Stimulated activated CD8-positive, alpha-beta memory T cell treated with anti-CD3 and anti-CD28 coated beads, Interleukin-4, amount 100 ng/mL, for 1 hour (primary cell): ENCODE measurements at places on chromosomes 4 and X.

DNA sequence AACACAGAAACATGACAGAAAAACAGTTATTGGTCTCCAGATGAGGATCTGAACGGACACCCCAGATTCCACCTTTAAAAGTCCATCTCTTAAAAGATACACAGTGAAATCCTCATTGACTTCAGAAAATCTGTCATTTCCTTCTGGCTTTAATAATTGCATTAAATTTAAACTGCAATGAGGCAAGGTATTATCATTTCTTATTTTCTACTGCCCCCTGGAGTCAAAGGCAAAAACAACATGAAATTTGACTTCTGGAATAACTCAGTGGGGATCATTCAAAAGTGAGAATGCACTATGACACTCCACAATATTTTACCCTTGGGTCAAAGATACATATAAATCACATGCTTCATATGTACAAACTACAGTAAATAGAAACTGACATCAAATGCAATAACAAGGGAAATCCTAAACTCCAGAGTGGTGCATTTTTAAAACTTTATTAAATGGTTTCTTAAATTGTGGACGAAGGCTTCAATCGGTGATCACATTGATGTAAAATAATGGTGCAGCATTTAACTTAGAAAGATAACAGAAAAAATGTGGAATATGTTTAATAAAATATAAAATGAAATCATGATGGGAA lies 56.4 kb upstream of the SPANXN1 start:
- DNase-seq = no peak

DNA sequence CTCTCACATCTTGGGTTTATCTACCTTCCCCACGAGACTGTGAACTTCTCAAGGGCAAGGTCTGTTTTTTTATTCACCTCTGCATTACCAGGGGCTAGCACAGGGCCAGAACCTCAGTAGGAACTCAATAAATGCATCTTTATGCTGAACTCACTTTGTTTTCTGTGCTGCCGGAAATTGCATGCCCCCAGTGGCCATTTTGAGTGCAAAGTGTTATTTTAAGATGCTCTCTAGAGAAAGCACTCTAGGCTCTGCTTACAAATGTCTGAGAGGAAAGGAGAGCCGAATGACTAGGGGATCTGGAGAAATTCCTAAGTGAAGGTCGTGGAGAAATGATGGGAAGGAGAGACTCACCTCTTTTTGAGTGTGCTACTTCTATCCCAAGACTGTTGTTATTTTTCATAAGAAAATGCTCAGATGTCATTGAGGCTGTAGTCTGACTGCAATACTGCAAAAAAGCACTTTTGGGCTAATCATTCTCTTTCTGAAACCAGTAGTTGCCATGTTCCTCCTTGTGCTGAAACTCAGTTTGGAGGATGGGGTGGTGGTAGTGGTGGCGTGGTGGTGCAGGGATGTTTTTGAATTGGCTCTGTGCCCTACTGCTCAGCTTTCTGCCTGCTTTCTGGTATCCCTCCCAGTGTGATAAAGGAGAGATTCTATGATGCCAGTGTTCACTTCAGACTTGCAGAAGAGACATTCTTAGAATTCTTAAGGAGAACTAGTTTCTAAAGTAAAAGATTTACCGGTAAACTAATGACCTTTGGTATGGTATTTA lies 41.3 kb downstream of the DOCK11 start:
- peak; percentile 15 for DNase-seq

GRCh38 chrX:16975233-16975632 lies 28.8 kb downstream of the REPS2 start:
- no peak for DNase-seq

- no peak for DNase-seq
Observed at GRCh38 chr4:30996841-30997240, 276.7 kb downstream of the PCDH7 start.

DNA sequence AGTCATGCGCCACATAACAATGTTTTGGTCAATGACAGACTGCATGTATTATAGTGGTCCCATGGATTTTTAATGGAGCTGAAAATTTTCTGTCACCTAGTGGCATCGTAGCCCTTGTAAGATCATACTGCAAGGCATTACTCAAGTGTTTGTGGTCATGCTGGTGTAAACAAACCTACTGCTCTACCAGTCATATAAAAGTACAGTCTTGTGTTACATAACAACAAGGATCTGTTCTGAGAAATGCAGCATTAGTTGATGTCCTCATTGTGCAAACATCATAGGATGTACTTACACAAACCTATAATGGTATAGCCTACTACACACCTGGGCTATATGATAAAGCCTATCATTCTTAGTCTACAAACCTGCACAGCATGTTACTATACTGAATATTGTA lies 34.6 kb downstream of the COX18 start:
- DNase-seq = no peak

- no peak for DNase-seq
Observed at GRCh38 chr4:165364452-165365080, 14.2 kb upstream of the CPE start.

DNA sequence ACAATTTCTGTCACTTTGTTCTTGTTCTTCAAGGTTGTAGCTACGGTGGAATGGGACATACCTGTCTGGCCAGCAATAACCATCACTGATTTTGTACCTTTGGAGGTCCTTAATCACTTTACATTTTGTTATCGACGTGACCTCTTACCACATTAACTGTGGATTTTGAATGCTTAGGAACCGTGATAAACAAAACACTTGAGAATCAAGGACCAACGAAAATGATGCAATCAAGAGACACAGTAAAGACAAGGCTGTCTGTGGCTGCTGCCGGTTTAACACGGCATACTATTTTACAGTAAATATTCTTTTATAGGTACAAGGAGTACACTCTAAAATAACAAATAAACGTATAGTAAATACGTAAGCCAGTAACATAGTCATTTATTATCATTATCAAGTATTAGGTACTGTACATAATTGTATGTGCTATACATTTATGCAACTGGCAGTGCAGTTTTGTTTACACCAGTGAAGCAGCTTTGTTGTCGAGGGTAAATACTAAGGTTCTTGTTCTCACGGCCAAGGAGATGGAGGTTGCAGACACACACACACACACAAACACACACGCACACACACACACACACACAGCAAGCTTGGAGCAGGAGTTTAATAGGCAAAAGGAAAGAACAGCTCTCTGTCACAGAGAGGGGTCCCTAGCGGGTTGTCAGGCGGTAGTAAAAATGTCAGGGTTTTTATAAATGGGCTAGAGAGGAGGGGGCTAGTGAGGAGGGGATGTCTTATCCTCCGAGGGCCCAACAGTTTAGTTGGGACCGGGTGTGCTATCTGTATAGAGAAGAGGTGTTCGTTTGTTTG lies 194.7 kb upstream of the CXorf51B start:
- DNase-seq = no peak

- no peak for DNase-seq
Observed at GRCh38 chr4:150385606-150386005, 196.3 kb upstream of the MAB21L2 start.

DNA sequence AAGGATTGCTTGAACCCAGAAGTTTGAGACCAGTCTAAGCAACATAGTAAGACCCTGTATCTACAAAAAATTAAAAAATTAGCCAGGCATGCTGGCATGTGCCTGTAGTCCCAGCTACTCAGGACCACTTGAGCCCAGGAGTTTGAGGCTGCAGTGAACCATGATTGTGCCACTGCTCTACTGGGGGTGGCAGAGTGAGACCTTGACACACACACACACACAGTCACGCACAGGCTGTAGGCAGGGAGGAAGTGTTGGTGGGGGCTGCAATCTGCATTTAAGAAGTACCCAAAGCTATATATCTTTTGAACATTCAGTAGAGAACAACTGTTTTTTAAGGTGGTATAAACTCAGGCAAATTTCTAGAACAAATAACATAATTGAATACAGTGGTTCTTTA lies 7.2 kb downstream of the SCRG1 start:
- no peak for DNase-seq

- no peak for DNase-seq
Observed at GRCh38 chr4:73068491-73069337, 802 bp downstream of the COX18 start.

DNA sequence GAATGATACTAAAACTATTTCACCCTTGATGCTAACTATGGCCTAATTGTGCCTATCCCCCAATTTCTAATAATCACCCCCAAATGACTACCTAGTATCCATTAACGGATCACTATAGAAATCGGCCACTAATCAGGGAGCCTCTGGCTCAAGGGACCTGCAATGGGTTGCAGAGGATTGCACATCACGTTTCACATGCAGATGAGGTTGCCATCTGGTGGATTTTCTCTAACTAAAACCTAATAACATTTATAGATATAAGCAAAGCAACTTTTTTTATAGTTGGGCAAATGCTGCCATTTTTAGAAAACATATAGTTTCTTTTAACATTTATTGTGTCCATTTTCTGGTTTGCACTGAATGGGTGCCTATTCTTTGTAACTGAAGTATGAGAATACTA lies 28.3 kb upstream of the ALG13 start:
- DNase-seq = no peak

DNA sequence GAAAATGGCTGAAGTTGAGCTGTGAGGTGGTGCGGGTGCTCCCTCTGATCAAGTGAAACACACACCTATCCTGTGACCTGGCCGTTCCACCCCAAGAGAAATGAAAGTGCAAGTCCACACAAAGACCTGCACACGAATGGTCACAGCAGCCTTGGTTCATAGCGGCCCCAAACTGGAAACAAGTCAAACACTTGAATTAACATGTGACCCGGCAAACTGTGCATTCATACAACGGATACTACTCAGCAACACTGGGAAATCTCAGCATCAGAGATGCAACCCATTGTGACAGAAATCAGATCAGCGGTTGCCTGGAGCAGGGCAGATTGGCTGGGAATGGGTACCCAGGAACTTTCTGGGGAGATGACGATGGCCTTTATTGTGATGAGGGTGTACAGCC lies 7.6 kb downstream of the G6PD start:
- DNase-seq = no peak

- no peak for DNase-seq
Observed at GRCh38 chrX:40085102-40085551, 12.6 kb downstream of the BCOR start.

GRCh38 chr4:109752525-109752924 lies 22.7 kb upstream of the PLA2G12A start:
- no peak for DNase-seq

- no peak for DNase-seq
Observed at GRCh38 chr4:139951021-139951420, 203.0 kb downstream of the MAML3 start.

GRCh38 chrX:97401586-97402136 lies 518.0 kb downstream of the RPA4 start:
- no peak for DNase-seq

GRCh38 chr4:6905516-6906445 lies 3.8 kb upstream of the TBC1D14 start:
- no peak for DNase-seq

DNA sequence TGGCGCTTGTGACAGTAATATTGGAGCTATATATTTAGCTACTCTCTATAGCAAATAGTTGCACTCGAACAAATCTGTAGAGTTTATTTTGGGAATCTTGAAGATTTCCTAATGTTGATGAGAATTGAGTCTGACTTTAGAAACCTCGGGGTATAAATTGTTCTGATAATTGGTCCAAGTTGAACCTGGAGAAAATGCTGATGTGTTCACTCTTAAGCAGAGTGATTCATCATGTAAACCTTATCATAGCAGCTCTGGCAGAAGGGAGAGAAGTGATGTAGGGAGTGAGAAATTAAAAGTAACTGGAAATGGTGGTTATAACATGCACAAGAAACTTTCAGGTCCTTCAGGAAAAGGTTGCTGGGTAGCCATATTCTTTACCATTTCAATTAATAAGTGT lies 16.4 kb upstream of the SLC4A4 start:
- DNase-seq = no peak

DNA sequence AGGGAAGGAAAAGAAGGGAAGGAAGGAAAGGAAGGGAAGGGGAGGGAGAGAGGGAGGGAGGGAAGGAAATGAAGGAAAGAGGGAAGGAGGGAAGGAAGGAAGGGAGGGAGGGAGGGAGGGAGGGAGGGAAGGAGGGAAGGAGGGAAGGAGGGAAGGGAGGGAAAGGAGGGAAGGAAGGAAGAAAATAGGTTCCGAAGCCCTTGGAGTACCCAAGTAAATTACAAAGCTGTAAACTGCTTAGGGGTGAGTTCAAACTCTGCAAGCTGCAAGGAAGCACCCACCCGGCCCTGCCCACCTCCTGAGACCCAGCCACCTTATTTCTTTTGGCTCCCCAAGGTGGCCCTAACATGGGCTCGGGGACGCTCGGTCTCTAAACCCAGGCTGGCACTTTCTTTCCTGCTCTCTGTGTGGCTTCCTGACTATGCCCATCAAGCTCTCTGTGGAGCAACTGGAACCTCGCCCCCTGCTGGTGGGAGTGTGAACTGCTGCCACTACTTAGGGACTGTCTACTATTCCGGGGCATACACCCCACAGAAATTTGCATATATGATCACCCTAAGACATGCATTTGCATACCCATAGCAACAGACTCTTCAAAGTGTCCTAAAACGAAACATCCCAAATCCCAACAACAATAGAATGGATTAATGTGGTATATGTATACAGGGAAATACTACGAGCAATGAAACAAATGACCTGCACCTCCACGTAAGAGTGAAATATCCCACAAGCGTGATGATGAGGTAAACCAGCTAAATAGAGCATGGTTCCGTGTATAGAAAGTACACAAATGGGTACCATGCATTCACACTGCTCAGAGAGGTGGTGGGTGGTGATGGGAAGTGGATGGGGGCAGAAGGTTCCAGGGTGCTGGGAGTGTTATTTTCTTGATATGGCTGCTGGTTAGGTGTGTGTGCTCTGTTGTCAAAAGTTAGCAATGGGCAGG lies 151.7 kb upstream of the TBL1X start:
- peak; percentile 47 for DNase-seq

DNA sequence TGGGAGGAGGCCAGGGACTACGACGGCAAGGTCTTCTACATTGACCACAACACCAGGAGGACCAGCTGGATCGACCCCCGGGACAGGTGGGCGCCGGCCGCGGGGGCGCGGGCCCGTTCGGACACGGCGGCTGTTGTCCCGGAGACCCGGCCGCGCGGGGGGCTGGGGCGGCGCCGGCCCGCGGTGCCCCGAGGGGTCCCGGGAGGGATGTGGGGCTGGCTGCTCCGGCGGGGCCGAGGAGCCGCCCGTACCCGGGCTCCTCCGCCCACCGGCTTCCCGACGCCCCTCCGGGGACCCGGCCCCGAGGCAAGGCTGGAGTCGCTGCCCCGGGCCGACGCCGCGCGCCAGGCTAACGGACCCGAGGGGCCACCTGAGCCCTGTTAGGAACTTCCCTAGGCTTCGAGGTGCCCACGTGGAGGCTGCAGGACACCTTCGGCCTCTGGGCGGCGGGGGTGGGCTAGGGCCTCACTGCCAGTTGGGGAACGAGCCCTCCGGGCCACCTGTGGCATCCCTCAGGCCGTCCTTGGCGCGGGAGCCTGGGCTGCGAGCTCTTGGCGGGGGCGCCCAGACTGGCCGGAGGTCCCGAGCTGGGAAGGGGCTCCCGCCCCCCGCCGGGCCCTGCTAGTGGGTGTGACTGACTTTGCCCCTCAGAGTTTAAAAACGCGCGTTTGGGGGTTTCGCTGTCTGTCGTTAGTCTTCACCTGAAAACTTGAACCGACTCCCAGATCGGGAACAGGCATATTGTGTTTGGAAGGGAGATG lies 660 bp downstream of the WWC2 start:
- no peak for DNase-seq

DNA sequence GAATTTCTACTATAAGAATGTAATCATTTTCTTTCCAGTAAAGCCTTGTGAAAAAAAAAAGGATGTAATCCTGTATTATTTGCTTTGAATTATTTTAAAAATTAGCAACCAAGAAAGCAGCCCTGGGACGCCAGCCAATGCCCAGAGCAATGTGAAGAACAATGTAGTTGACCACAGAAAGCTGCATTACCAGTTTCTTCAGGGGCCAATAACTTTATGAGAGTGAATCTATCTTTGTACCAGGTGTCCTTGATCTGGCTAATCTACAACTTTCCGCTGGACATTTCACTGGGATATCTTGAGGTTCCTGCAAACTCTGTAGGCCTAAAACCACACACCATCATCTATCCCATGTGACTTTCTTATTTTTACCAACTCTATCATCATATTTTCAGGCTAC lies 7.6 kb upstream of the KLHL2 start:
- no peak for DNase-seq
